ENCODE measurements at places on chromosomes 6 and 20. TPM values are rescaled to one million over a fixed set of nuclear protein-coding genes. Genes with fewer than 3 reads are reported as not detected.

Gene SPAG4
- total RNA-seq: 15.2 TPM

Gene OR2B6
- total RNA-seq: not detected

- H3K27ac ChIP-seq: no peak overlapping the region
- H3K27me3 ChIP-seq: peaks cover 4% of the 10 kb centered on the region
- peaks cover 64% of the 10 kb centered on the region for H3K4me1 ChIP-seq
- H3K4me3 ChIP-seq: no peak overlapping the region
- DNase-seq: no peak
These were observed 1.3 kb upstream of the RAMACL start for GRCh38 chr6:166587631-166588413.

GRCh38 chr6:127855542-127856159 lies 45.2 kb downstream of the THEMIS start:
- no peaks in the 10 kb centered on the region for H3K36me3 ChIP-seq
- peak; percentile 18 for DNase-seq
- no peak overlapping the region for H3K27ac ChIP-seq
- H3K4me1 ChIP-seq: peaks cover 16% of the 10 kb centered on the region
- no peaks in the 10 kb centered on the region for H3K27me3 ChIP-seq

DNA sequence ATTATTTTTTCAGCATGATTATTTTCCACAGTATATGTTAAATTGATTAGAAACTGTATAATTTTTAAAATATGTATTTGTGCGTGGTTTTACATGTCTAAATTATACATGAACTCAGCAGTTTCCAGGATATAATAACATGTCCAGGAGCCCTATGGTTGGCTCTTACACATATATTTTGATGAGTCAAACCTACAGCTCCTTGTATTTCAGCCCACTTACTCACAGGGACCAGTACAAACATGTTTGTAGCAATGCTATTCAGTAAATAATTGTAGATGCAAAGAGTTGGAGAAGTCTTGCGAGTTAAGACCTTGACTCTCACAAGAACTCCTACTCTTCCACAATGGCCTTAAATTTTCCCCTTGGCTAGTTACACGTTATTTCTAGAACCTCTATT lies 107.2 kb upstream of the SASH1 start:
- H3K27ac ChIP-seq: no peak overlapping the region
- DNase-seq: no peak
- H3K36me3 ChIP-seq: no peaks in the 10 kb centered on the region
- no peak overlapping the region for H3K4me3 ChIP-seq

Data from endothelial cell (in vitro differentiated cells).